ENCODE measurements at places on chromosomes 4 and X.

GRCh38 chrX:54430519-54430918 is 9.7 kb upstream of the TSR2 start:
- no peak for DNase-seq

DNA sequence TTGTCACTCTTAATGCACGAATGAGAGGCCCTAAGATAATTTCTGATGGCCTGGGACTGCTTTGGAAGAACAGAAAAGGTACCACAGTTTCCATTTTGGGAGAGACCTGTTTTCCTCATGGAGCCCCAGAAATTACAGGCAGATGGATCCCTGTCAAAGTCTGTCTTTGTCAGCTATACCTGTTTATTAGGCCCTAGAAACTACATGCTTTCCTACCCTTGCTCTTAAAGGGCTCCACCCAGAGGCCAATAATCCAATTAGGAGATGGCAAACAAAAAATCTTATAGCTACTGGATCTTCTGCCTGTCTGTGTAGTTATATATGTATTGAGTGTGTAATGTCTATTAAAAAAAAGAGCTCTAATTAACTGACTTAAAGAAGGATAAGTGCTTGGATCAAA is 141.3 kb downstream of the NR3C2 start:
- no peak for DNase-seq

- DNase-seq, result no peak
These were observed 46.8 kb downstream of the MAMLD1 start for GRCh38 chrX:150409964-150410363.

GRCh38 chrX:108064613-108065012 is 19.7 kb downstream of the VSIG1 start:
- DNase-seq, result no peak

GRCh38 chr4:140499391-140499790 is 1.3 kb upstream of the MGAT4D start:
- no peak for DNase-seq

GRCh38 chr4:73588613-73589012 is 31.6 kb downstream of the RASSF6 start:
- DNase-seq, result no peak

DNA sequence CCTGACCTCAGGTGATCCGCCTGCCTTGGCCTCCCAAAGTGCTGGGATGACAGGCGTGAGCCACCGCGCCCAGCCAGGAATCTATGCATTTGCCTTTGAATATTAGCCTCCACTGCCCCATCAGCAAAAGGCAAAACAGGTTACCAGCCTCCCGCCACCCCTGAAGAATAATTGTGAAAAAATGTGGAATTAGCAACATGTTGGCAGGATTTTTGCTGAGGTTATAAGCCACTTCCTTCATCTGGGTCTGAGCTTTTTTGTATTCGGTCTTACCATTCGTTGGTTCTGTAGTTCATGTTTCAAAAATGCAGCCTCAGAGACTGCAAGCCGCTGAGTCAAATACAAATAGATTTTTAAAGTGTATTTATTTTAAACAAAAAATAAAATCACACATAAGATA is 44.2 kb upstream of the SHOX start:
- DNase-seq, result no peak
